ENCODE measurements at places on chromosomes 12 and 14.

DNA sequence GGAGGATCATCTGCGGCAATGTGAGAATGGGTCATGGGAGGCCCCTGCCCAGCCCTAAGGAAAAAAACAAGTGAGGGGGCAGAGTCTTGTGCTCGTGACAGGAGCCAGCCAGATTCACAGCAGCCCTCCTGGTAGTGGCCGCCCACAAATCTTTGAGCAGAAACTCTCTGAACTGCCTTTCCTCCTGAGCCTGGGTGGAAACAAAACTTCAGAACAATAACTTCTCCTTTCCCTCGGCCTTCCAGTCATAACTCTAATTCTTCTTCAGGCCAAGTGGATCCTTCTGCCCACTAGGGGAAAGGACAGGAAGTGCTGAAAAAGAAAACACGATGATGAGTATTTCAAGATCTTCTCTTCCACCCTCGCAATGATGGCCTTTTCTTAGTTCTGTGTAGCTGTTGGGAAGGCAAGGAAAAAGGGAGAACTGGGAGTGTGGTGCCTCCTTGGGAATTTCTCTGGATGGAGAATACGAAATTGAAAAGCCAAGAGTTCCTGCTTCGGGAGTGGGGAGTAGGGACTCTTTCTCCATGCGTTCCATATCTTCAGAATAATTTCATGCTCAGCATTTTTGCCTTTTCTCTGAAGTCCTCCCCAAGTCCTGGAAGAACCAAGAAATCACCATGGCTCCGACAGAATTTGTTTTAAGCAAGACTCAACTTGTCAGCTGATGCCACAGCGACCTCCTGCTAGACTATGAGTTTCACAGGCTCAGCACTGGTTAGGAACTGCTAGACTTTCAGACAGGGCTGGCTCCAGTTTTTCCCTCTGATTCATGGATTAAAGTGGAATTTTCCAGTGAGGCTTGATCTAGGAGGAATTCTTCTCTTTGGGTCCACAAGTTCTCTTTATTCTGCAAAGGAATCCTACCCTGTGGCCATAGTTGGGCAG is 188.9 kb downstream of the CAND1 start:
- no peak for DNase-seq

DNA sequence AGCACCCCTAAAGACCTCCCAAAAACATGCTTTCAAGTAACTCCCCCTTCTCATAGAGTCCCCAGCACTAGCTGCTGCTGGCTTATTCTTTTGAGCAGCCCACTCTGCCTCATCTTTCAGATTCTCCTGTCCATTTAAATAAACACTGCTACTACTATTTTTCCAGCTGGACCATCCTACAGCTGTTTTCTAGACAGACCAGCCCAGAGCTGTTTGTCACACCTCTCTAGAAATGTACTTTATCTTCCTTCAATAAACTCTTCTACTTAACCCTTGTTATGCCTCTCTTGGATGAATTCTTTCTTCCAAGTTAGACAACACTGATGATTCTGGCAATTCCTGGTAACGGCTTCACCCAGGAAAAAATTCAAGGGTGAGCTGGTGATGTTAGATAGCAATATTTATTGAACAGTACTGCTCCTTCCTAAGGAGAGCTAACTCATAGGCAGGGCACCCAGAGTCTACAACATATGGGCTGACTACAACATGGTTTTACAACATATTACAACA is 995.7 kb downstream of the LRFN5 start:
- no peak for DNase-seq

DNA sequence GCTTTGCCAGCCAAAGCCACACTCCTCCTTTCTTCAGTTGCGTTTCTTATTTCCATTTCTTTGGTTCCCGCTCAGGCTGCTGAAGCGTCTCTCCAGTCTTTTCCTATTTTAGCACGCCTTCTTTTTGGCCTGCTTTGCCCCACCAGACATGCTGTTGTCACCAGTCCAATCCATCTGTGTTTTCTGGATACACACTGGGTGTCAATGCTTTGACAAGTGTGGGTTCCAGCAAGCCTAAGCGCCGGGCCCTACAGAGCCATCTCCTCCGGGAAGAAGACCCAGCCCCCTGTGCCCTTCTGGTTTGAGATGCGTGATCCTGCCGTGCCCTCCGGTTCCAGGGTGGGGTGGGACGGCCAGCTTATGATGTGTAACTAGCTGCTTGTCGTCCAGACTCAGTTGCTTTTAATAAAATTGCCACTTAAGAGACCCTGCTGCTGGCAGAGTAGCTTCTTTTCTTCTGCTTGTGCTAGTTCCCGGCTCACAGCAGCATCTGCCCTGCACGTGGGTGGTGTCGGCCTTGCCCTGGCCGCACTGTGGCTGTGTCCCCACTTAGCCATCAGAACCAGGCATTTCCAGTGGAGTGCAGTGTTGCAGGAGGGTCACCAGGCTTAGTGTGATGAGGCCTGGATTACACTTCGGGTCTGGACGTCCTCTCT is 29.7 kb downstream of the EML1 start:
- DNase-seq: no peak

DNA sequence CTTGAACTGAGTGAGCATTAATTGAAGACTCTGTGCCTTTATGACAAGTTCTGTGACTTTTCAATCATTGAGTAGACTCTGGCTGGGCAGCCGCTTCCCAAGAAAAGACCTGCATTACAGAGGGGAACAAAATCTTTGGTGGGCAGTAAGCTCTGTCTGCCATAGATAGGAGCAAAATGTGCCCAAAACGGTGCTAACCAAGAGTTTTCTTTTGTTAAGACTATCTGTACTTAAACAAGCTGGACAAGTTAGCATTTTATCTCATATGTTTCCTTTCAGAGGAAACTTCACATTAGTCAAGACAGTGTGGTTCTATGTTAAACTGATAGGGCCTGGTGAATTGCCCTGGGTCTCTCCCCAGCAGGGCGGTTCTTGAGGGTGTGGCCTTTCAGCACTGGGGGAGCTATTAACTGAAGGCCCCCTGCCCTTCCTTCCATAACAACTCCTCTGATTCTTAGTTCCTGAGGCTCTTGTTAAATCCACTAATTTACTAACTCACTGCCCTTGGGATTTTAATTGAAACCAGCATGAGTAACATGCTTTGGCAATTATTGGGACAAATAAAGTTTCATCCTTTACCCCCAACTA is 219.6 kb downstream of the KTN1 start:
- no peak for DNase-seq

DNA sequence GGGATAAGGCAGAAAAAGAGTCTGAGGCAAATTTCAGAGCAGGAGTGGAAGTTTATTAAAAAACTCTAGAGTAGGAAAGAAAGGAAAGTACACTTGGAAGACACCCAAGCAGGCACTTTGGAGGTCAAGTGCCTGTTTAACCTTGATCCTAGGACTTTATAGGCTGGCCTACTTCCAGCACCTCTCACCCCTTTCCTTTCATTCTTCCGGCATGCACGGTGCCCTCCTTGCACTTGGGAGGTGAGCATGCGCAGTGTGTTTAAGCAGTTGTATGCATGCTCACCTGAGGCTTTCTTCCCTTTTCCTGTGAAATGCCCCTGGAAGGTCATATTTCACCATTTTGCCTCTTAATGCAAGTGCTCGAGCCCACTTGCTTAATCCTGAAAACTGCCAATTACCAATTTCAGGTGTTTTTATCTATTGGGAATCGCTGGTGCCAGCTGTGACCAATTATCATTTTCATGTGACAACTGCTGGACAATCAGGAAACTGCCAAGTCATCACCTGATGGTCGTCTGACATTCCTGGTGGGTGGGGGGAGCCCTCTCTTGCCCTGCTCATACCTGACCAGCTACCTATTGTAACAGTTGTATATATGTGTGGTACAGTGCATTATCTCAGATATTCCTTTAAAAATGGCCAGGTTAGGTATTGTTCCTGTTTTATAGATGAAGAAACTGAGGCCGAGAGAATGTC is 53.5 kb downstream of the SUDS3 start:
- DNase-seq: no peak

DNA sequence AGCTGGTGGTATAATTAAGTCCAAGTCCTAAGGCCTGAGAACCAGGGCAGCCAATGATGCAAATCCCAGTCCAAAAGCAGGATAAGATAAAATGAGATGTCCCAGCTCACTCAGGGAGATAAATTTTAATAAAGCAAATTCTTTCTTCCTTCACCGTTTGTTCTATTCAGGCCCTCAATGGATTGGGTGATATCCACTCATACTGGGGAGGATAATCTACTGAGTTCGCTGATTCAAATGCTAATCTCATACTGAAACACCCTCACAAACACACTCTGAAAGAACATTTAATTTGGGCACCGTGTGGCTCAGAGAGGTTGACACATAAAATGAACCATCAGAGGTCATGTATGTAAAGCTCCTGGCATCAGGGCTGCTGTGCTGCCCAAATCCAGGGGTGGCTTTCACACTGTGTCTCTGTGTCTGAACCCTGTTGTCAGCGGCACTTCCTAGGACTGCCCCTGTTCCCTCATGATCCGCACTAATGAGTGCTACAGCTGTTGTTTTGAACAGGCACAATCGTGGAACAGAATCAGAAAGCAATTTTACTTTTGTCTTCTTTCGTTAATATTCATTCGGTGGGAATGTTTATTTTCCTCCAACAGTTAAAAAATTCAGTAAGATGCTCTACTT is 428.5 kb upstream of the FBXO33 start:
- no peak for DNase-seq

GRCh38 chr12:99271071-99271470 is 376.5 kb upstream of the GARIN6 start:
- DNase-seq: no peak

DNA sequence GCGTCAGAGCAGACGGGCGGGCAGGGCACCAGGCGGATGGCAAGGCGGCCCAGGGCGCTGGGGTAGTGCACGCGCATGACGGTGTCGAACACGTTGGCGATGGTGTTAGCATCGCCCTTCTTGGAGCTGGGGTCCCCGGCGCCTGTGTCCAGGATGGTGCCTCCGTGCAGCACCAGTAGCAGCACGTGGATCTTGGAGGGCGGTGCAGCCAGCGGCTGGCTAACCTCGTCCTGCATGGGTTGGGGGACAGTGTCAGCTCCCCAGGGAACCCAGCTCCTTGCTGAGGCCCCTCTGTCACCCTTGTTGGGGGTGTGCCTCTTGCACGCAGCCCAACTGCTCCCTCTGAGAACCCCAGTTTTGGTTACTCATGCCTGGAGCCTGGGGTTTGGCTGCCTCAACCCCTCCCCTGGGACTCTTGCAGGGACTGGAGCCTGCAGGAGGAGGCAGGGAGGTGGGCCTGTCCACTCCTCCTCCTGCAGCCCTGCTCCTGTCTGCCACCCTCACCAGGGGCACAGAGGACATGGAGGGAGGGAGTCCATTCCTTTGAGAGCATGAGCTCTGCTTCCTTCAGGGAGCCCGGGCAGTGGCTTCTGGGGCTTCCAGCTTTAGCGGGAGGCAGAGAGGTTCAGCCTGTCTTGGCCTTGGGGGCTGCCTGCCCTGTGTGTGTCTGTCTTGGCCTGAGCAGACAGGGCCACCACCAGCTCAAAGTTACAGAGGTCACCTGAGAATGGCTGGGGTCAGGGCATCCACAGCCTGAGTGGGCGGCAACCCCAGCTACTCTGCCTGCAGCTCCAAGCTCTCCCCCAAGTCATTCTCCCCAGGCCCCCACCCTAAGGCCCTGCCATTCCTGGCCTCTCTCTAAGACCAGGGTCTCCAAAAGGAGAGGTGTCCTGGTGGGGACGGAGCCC is 17.1 kb downstream of the ARL6IP4 start:
- no peak for DNase-seq

- DNase-seq: no peak
These were observed 10.7 kb downstream of the LLPH start for GRCh38 chr12:66119870-66120241.

GRCh38 chr12:4050340-4050739 is 177.1 kb upstream of the PARP11 start:
- DNase-seq: no peak

- no peak for DNase-seq
These were observed 45.6 kb downstream of the SCAF11 start for GRCh38 chr12:45944771-45945170.

DNA sequence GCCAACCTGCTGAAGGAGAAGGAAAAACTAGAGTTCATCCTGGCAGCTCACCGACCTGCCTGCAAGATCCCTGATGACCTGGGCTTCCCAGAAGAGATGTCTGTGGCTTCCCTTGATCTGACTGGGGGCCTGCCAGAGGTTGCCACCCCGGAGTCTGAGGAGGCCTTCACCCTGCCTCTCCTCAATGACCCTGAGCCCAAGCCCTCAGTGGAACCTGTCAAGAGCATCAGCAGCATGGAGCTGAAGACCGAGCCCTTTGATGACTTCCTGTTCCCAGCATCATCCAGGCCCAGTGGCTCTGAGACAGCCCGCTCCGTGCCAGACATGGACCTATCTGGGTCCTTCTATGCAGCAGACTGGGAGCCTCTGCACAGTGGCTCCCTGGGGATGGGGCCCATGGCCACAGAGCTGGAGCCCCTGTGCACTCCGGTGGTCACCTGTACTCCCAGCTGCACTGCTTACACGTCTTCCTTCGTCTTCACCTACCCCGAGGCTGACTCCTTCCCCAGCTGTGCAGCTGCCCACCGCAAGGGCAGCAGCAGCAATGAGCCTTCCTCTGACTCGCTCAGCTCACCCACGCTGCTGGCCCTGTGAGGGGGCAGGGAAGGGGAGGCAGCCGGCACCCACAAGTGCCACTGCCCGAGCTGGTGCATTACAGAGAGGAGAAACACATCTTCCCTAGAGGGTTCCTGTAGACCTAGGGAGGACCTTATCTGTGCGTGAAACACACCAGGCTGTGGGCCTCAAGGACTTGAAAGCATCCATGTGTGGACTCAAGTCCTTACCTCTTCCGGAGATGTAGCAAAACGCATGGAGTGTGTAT is 2.4 kb downstream of the FOS start:
- DNase-seq: peak; percentile 51

- no peak for DNase-seq
These were observed 26.2 kb downstream of the FAM177A1 start for GRCh38 chr14:35072226-35072625.

DNA sequence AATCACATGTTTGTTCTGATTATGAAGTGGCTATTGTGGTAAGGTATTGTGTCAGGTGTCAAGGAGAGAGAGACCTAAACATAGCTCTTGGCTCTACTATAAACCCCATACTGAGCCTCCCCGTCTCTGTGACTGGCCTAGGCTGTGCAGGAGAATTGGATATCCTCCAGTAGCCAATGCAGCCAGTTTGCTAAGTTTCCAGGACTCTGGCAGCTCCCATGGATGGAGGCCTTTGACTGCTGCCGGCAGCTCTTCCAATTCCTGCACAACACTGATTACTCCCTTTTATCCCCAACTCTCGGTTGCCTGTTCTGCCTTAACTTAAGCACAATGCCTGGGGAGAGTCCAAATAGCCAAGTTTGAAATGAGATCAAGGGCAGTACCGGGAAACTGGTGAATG is 59.3 kb downstream of the ABCC9 start:
- DNase-seq: no peak

DNA sequence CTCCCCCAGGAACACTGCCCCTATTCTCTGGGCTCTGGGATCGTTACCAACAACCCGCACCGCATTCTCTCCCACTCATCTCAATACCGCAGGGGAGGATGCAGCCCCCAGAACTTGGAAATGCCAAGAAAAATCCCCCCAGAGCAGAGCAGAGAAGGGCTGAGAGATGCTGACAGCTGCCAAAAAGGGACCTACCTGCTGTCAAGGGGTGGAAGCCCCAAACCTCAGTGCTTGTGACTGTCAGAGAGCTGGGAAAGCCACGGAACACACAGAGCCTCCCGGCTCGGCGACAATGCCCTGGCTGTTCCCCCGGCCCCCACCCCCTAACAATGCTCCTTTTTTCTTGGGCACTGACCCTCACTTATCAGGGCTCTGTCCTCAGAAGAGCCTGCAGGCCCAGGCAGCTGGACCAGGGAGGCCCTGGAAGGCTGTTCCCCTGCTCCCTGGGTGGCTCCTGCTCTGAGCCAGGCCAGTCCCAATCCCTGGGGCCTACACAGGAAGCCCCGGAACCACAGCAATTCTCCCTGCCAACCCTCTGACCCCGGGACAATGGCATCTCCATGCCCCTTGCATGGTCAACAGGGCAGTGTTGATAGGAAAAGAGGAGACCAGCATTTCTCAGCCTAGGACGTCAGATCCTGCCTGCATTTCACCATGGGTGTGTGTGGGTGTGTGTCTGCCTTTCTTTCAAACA is 78.9 kb downstream of the ITPK1 start:
- no peak for DNase-seq

All from memory B cell (primary cell).